ENCODE measurements at places on chromosomes 2 and 18. TPM values are rescaled to one million over a fixed set of nuclear protein-coding genes. Genes with fewer than 3 reads are reported as not detected.

GRCh38 chr2:101751875-101752619 is 54.5 kb downstream of the MAP4K4 start:
- DNase-seq = no peak

GRCh38 chr18:55477499-55477859 is 110.5 kb downstream of the TCF4 start:
- peak; percentile 74 for DNase-seq

DNA sequence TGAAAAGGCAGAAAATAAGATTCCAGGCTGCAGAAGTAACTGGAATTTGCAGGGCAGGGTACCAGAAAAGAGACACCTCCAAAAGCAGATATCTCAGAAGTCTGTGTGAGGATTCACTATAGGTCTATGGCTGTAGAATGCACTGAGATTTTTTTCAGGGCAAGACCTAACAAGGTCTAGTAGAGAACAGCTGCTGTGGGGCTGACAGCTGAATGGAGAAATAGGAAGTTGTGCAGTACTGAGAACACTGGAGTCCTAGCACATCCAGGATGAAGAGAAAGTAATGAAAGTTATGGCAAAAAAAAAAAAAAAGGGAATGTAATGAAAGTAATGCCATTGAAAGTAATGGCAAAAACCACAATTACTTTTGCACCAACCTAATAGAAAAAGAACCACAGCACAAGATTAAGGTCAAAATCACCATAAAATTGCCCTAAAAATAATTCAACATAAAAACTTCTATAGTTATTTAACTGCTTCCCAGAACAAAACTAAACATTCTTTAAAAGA is 57.3 kb downstream of the CPO start:
- DNase-seq = no peak

GRCh38 chr2:12555012-12555645 is 161.6 kb upstream of the TRIB2 start:
- DNase-seq = peak; percentile 75

GRCh38 chr2:49621016-49621415 is 466.7 kb upstream of the FSHR start:
- no peak for DNase-seq

DNA sequence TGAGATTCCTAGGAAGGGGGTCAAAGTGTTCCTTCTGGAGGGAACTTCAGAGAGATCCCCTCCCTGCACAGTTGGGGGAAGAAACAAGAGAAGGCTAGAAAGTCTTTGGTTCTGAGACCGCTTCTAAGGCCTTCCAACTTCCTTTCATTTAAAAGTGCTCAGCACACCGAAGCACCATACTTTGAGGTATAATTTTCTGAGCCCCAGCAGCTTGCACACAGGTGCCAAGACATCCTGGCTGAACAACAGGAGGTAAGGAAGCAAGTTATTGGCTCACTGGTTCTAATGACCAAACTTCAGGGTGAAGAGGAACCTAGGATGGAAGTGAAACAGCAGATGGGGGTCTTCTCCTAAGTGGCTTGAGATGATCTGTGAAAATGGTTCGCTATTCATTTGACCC is 19.2 kb downstream of the TMEM177 start:
- DNase-seq = no peak

GRCh38 chr2:25381502-25381901 is 39.8 kb upstream of the DNMT3A start:
- DNase-seq = no peak

DNA sequence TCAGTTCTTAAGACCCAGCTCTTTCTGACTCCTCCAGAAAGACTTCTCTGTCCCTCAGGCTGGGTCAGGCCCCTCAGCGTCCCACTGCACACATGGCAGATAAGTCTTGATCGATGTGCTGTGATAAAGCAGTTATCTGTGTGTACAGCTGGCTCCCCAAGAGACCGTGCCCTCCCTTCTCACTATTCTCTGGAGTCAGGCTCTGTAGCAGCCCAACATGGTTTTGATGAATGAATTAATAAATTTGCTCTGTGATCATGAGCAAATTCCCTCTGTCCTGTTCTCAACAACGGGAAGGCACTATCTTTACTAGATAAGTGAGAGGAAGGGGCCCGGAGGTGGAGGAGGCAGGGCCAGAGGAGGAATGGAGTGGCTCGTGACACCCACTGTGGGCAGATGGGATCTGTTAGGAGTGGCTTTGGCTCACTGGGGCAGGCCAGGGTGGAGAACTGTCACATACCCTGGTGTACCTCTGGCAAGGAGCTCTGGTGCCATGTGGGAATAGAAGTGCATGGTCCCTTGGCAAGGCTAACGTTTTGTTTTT is 48.3 kb downstream of the ZFP36L2 start:
- no peak for DNase-seq

GRCh38 chr2:47028846-47029560 is 113.4 kb upstream of the MCFD2 start:
- DNase-seq = no peak

DNA sequence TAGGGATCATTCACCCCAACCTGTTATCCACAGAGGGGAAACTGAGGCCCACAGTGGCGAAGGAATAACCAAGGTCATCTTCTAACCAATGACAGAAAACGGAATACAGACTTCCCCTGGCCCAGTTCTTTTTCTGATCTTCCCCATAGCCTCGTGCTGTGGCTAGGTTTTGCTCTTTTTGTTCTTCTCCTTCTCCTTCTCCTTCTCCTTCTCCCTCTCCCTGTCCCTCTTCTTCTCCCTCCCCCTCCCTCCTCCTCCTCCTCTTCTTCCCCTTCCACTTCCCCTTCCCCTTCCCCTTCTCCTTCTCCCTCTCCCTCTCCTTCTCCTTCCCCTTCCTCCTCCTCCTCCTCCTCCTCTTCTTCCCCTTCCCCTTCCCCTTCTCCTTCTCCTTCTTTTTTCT is 12.9 kb upstream of the TWIST2 start:
- no peak for DNase-seq

- no peak for DNase-seq
Observed at GRCh38 chr18:9552191-9552590, 62.2 kb downstream of the PPP4R1 start.

DNA sequence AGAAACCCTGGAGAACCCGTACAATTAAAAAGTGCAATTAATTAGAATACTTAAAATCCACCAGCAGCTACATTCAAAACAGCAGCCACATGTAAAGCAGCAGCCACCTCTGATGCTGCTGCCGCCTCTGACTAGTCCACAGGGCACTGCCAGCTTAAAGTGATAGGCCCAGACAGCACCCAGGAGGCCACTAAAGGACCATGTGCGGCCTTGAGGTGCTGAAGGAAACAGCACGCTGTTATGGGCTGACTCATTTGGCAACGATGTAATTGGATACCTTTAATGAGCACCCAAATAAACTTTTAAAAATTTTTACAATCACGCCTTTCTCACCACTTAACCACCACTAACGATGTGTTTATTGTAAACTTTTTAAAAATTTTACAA is 209.3 kb upstream of the NCKAP5 start:
- DNase-seq = peak; percentile 68

DNA sequence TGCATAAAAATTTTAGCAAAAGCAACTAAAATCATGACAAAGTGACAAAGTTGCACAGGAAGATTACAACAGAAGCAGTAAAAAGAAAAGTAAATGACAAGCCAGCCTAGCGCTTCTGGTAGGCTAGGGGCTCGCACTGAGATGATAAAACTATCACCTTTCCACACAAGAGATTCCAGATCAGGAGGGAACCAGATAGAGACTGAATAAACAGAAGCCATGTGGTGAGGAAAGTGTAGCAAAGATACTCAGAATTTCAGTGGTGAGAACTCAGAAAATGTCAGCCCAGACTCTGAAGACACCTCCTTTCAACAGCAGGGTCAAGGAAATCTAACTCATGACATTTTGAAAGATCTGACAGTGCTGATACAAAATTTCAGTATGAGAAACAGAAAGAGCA is 77.4 kb upstream of the DNAJC10 start:
- no peak for DNase-seq

DNA sequence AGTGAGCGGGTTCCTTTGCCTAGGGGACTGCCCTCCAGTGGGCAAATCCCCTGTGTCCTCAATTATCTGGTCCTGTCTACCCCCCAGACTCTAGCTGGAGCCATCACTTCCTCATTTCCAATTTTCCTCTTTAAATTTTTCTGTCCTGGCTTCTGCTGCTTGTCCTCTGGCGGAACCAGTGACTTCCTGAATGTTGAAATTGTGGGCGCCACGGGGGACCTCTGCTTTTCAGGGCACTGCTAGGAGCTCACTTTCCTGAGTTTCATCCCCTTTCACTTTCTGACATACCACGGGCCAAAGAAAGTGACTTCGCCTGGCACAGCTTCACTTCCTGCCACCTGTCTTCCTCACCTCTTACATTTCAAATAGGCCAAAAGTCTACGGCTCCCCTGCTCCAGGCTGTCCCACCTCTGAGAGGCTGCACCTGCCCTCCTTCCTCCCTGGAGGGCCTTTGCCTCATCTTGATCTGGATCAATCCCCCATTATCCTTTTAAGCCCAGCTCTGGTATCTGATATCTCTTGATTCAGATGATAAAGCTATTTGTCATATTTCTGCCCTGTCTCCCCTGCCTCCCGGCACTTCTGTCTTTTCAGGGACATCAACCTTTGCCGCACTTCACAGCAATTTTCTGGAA is 1.4 kb upstream of the MARCO start:
- no peak for DNase-seq

- DNase-seq = no peak
Observed at GRCh38 chr2:96024336-96025193, 10.2 kb downstream of the GPAT2 start.

DNA sequence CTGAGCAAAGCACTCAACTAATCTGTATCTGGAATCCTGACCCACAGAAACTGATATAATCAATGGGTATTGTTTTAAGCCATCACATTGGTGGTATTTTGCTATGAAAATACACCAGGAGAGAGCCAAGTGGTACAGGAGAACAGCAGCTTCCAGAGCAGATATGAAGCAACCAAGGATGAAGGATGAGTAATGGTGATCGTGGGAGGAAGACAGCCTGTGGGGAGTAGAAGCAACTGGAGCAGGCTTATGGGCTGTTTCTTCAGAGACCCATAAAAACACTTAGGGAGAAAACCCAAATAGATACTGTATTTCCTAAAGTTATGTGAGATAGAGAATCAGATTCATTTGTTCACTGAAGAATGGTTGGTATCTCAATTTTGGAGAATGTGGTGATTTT is 330.8 kb downstream of the NUP35 start:
- DNase-seq = no peak

GRCh38 chr2:11784280-11784679 is 37.8 kb downstream of the LPIN1 start:
- no peak for DNase-seq

GRCh38 chr2:21367421-21367820 is 243.7 kb downstream of the TDRD15 start:
- DNase-seq = peak; percentile 52

DNA sequence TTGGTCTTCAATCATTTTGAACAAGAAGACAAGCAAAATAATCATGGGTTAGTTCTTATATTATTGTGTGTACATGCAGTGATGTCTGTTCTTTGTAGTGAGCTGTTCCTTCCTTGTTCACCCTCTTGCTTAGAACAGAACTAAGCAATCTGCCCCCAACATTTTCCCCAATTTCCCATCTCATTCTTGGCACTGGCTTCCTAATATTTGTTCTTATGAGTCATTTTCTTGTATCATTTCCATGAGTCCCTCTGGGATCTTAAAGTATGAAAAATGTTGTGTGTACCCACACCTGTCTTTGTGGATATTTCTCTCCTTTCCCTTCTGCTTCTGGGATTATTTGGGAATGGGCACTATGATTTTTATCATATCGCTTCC is 3.5 kb upstream of the IL1B start:
- no peak for DNase-seq

DNA sequence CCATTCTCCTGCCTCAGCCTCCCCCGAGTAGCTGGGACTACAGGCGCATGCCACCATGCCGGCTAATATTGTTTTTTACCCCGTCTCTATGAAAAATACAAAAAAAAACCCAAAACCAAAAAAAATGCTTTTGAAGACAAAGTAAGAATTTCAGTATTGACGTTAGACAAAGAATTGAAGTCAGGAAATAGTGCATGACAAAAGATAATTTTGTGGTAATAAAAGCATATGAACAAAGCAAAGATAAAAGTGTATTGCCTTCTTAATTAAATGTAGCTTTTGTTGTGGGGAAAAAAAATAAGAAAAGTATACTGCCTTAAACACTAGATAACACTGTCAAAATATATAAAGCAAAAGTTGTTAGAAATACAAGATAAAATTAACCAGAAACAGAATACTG is 86.8 kb downstream of the ANKRD12 start:
- DNase-seq = no peak

DNA sequence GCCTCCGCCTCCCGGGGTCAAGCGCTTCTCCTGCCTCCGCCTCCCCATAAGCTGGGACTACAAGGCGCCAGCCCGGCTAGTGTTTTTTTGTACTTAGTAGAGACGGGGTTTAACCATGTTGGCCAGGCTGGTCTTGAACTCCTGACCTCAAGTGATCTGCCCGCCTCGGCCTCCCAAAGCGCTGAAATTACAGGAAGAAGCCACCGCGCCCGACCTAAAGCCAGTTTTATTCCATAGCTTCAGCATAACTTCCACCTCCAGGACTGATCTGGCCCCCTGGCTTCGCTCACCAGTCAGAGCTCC is 783 bp upstream of the TXNL4A start:
- no peak for DNase-seq

DNA sequence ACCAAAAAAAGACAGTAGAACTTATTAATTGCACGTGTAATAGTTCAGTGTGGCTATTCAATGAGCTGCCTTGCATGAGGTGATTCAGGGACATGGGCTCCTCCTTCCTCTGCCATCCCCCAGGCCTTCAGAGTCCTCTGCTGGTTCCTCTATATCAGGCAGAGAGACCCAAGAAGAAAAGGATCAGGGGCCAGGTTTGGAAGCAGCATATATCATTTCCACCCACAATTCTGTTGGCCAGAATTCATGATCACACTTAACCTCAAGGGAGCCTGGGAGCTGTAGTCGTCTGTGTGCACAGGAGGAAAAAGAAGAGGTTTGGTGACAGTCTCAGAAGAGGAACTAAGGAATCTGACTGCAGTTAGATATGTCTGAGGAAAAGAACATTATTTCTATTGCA is 114.0 kb upstream of the GLS start:
- DNase-seq = no peak

- peak; percentile 66 for DNase-seq
Observed at GRCh38 chr2:105294844-105295481, 34.6 kb downstream of the TGFBRAP1 start.

DNA sequence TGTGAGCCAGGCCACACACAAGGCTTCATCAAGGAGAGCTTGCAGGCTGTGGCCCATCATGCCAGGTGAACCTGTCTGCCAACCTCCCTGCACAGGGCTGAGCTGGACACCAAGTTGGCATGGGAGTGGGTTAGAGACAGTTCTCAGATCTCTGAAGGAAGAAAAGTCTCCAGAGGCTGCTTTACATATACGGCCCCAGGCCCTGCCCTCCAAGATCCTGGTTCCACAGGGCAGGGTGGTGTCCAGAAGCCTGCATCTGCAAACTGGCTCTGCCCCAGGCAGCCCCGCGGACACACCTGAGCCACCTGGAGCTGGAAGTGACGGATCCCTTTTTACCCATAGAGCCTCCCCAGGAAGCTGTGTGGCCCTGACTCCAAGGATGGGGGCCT is 24.2 kb upstream of the HES6 start:
- no peak for DNase-seq

The CYP26B1 gene
- 0.10 TPM for total RNA-seq

The OR6B2 gene
- not detected for total RNA-seq

The FSHR gene
- total RNA-seq = 0.05 TPM

The AMER3 gene
- not detected for total RNA-seq

The SH3RF3 gene
- under 0.01 TPM for total RNA-seq

The CELF4 gene
- not detected for total RNA-seq

The MATN3 gene
- total RNA-seq = 32.1 TPM

The DOCK10 gene
- total RNA-seq = 2.5 TPM

The ICA1L gene
- 3.3 TPM for total RNA-seq

The CCDC178 gene
- total RNA-seq = 0.30 TPM

Data from renal cortical epithelial cell (primary cell).